ENCODE measurements at places on chromosomes 1 and 21.

- DNase-seq, result no peak
Measured at GRCh38 chr1:105122041-105122440, 1372.3 kb downstream of the AMY1C start.

DNA sequence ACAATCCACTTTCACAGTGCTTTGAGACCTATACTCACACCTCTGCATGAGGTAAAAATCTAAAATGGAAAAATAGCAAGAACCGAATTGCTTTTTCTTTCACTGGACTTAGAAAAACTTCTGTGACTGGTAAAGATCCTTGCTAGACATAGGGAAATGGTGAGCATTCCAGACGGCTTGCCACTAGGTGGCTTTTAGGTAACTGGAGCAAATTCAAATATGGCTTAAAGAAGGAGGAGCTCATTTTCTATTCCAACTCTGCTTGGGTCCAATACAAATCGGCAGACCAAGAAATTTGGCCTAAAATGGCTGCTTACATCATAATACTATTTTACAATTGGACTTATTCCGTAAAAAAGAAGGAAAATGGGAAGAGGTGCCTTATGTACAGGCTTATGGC is 977.9 kb downstream of the ADGRL2 start:
- DNase-seq, result peak; percentile 1

GRCh38 chr1:232239522-232239921 is 390.4 kb downstream of the SIPA1L2 start:
- no peak for DNase-seq

DNA sequence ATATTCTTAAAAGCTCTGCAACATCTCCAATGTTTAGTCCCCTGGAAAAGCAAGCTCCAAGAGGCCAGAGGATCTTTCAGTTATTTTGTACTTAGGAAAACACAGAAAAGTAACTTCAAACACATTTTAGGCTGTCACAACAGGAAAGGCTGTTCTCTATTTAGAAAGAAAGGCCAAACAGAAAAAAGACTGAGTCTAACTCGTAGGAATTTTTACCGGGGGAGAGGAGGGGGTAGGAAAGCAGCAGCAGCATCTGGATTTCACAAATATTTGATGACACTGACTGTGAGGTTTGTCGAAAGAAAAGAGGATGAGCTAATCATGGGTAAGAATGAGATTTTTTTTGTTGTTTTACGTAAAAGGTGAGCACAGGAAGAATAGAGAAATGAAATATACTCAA is 107.1 kb downstream of the EIF4G3 start:
- peak; percentile 66 for DNase-seq

DNA sequence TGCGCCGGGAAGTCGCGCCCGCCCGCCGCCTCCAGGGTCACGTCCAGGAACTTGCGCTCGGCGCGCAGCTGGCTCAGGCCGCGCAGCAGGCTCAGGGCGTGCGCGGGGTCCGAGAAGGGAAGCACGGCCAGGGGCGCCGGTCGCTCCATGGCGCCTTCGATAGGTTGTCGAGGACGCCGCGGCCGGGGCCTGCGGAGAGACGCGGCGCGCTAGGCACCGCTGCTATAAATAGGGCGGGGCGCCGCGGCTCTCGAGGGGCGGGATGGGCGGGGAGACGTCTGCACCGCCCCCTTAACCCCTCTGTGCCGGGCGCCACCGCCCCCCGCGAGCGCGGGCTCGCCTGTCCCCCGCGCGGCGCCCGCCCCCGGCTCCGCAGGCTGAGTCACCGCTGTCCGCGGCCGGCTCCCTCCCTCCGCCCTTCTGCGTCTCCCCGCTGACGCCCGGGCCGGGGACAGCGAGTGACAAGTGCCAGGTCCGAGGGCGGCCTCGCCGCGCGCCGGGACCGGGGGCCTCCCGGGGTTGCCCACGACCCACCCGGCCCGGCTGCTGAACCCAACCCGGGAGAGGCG is at the start of gene KLHL21:
Gene KLHL21, minus strand, starts transcription at position 201 of the 569 bp plus-strand sequence. Its CDS starts 52 bp downstream, at position 149.
- peak; percentile 91 for DNase-seq

- DNase-seq, result no peak
Measured at GRCh38 chr1:158675563-158676323, 10.8 kb downstream of the SPTA1 start.

GRCh38 chr1:6447016-6447817 is 18.8 kb downstream of the TNFRSF25 start:
- no peak for DNase-seq

- DNase-seq, result no peak
Measured at GRCh38 chr1:85976516-85977205, 179.9 kb downstream of the COL24A1 start.
